D721Med (cell line): ENCODE measurements at places on chromosomes 7 and 10.

DNA sequence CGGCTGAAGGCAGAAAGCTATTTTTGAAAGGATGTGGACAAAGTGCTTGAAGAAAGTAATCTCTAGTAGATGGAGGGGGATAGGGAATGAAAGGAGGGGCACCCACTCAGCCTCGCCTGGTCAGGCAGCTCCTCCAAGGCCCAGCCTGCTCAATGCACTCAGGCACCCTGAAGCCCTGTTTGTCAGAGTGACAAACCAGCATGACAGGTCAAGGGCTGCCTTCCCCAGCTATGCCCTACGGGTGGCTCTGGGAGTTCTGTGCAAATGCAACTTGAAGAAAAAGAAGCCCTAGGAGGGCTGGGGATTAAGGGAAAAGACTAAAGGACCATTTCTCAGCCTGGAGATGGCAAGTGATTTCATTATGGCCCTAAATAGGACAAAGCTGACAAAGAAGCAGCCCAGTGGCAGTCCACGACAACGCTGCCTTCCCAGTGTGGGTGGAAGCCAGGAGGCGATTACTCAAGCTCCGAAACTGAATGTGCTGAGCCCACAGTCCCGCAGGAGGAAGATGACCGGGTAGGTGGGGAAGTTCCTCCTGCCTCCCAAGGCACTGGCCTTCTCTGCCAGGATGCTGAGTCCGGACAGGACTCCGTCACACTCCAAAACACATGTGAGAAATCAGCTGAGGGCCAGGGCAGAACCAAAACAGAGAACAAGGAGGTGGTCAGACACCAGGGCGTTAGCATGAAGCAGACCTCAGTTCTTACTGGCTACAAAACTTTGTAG lies 16.3 kb downstream of the LIPA start:
- DNase-seq, result no peak

DNA sequence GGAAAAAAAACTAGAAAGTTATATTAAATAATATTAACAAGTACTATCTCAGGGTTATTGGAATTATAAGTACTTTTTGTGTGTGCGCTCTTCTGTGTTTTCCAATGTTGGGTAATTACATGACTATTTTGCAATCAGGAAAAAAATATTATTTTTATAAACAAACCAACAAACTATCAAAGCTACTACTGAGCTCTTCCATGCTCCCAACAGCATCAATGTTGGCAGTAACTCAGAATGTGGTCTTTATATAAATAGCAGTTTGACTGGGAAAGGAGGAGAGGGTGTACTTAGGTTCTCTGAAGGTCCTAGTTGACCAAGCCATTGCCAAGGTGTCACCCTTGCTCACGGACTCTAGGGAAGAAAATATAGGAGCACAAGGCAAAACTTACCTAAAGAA lies 15.0 kb downstream of the MTERF1 start:
- no peak for DNase-seq

DNA sequence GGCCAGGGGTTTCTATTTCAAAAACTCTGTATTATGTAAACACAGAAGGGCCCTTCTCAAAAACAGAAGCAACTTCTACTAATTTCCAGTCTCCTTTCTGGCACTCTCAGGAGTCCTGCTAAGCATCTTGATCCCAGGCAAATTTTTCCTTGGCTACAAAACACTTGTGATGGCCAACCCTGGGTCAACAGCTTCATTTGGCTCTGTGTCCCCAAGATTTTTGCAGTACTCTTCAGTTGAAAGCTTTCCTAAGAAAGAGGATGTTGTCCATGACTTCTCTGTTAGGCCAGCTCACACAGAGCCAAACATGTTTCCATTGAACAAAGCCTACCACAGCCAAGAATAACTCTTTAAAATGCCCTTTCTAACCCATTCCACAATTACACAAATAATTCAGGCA lies 99.0 kb upstream of the EGR2 start:
- no peak for DNase-seq

DNA sequence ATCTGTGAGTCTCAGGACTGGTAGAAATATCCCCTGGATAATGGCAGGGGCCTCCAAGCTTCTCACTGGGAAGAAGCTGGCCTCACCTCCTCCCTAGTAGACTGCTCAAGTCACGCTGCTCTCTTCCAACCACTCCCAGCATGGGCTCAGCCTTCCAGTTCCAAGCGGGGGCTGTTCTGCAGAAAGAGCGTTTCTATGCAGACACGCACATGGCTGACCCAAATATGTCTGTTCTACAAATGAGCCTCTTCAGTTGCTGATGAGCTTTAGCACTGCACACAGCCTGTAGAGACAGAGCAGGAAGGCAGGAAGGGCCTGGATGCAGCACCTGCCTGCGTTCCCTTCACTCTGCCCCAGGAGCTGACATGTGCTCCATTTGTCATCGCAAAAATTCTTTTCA lies 523.9 kb upstream of the MGMT start:
- no peak for DNase-seq

- no peak for DNase-seq
These were observed 66.9 kb upstream of the DOCK1 start for GRCh38 chr10:126838316-126838715.

DNA sequence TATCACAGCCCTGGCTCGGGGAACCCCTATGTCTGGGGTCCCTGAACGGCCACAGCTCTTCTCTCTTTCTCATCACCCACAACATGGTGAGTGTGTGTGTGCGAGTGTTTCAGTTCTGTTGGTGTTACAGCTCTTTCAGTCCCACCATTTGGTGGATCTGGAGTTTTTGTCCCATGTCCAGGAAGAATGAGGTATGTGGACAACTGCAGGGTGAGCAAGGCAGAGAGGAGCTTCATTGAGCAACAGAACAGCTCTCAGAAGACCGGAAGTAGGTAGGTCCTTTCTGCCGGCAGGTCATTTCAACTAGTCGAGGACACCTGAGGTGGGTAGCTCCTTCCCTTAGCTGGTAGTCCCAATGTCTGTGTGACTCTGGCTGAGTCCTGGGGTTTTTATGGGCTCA lies 9.5 kb downstream of the PAX4 start:
- DNase-seq, result no peak

DNA sequence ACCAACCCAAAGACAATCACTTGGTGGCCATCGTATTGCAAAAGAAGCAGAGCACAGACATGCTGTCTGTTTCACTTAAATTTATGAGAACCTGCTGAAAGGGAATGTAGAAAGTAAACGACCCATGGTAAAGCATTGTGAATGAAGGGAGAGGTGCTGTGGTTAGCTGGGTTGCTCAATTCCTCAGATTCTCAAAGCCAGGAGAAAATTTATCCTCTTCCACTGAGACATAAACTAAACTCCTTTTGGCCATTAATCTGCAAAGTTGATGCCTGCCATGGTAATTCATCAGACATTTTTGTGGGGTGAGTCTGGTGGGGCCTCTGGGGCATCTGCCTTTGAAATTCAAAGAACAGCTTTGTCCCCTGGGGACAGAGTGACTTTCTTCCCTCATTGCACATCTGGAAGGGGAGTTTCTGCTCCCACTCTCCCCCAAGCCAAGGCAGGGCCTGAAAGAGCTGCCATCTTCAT lies 951.0 kb downstream of the LRMDA start:
- DNase-seq, result no peak

DNA sequence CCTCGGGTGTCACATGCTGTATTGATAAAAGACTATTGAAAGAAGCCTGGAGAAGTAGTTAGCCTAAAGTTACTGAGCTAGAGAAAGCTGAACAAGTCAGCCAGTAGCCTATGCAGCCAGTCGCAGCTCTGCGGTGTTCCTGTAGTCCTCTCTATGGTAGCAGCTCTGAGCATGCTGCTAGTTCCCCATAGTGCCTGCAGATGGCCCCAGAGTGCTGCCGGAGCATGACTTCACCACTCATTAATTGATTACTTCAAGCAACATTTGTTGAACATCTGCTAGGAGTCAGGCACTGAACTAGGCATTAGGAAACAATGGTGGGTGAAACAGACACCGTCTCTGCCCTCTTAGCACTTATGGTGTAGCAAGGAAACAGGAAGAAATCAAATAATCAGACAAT lies 422.7 kb downstream of the SORCS3 start:
- no peak for DNase-seq

GRCh38 chr10:26479766-26480492 lies 41.8 kb downstream of the APBB1IP start:
- no peak for DNase-seq

- no peak for DNase-seq
These were observed 1.3 kb downstream of the PTN start for GRCh38 chr7:137342265-137342664.

GRCh38 chr7:46215987-46216567 lies 295.0 kb upstream of the IGFBP3 start:
- DNase-seq, result no peak

- no peak for DNase-seq
These were observed 85.8 kb downstream of the GSAP start for GRCh38 chr7:77330169-77330882.

DNA sequence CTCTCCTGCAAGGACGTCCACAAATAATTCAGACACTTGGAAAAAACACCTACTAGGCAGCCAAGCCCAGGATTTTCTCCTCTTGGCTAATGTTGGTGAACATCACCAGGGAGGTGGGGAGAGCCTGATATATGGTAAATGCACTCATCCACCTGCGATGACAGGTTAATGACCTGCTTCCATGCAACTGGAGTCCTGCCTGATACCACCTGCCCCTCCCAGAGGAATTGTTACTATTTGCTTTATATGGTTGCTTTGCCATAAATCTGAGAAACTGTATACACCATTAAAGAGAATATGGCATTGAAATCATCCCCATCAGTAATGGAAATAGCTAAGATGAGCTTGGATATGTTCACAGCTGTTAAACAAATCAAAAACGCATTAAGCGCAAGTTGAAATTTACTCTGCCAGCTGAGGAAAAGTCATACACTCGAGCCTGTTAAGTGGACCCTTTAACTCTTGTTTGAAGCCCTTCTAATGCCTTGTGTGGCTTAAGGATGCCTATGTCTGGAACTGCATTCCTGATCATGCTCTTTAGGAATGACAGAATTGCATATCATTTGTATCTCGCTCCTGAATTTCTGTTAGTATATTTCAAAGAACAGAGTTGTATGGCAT lies 208.3 kb downstream of the PRPF18 start:
- no peak for DNase-seq

GRCh38 chr7:20241911-20242261 lies 24.7 kb upstream of the MACC1 start:
- DNase-seq, result no peak

DNA sequence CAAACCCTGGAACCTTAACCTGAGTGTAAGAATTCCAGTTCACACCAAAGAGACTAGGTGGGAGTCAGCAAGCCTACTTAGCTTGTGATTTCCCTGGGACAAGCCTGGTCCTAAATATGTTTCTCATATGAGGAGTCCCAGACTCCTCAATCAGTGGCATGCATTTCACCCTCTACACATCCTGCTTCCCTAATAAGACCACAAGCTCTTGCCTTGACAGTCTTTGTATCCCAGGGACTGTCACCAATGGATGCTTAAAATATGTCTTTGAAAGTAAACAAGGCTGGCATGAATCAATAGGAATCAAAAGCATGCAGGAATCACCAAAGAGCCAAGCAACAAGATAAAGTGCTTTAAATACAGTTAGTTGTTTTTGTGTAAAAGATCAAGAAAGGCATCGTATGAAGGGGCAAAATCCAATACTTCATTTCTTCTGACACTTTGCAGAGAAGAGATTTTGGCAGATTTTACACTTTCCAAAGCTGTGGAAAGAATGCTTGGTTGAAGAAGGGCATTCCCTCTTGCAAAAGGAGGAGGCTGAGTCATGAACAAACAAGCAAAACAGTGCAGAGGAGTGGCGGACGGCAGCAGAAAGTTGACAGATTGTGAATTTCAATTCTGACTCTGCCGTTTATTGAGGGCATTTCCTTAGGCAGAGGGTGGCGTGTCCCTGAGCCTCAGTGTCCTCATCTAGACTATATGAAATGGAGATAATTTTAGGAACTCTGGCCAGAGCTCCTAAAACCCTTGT lies 8.5 kb upstream of the NFE2L3 start:
- no peak for DNase-seq

DNA sequence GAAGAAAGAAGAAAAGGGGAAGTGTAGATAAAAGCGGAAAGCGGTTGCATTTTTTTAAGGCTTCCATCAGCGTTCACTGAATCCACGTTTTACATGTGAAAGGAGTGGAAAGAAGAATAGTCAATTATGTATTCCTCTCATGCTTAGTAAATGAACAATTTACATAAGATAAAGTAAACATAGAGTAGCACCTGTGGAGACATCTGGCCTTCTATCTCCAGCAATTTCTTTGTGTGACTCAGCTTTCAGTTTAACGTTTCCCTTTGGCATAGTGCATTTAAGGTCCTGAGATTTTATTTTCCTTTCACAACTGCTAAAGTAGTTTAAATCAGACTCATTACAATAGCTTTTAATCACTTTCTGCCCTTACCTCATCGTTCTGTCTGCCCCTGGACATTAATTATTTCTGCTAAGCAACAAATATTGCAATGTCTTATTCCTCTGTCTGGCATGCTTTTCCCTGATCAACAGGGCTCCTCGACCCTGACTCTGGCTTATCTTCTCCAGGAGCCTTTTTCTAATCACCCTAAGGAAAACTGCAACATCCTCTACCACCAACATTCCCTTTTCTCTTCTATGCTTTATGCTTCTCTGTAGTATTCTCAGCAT lies 383.5 kb upstream of the VWC2 start:
- DNase-seq, result no peak

DNA sequence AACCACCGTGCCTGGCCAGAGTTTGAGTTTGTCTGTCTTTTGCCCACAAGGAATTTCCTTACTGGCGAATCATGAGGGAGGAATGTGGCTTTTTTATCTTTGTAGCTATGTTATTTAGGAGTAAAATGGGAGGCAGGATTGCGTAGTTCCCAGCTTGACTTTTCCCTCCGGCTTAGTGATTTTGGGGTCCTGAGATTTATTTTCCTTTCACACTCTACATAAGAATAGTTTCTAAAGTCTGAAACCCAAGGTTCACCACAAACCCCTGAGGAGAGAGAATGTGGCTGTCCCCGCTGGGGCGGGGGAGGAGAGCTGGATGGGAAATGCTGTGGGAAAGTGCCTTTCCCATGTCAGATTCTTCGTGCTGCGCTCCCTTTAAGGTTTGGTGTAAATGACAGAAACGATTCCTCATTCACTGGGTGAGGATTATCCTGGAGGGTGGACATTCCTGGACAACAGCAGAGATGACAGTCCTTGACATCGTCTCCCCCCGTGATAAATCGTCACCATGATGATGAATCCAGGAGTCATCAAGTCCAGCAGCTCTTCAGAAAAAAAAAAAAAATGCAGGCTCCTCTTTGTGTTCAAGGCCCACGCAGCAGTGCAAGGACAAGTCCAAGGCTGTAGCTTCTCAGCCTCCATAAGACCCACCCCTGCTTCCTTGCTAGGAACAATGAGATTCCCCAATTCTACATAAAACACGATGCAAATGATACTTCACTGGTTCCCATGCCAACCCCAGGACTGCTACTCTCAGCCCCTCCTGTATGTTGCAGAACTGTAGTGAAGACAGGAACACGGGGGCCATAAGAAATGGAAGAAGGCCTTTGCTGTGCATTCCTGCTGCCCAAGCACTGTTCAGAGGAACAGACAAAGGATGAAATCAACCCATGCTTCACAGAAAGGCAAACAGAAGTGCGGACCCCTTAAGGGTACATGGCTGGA lies 233.1 kb downstream of the CCDC3 start:
- no peak for DNase-seq

- DNase-seq, result no peak
These were observed 116.8 kb upstream of the SH2B2 start for GRCh38 chr7:102169651-102170392.

GRCh38 chr7:138590154-138590553 lies 111.0 kb downstream of the SVOPL start:
- DNase-seq, result no peak

- no peak for DNase-seq
These were observed 45.3 kb downstream of the STARD3NL start for GRCh38 chr7:38223306-38223705.

GRCh38 chr10:102352066-102352715 lies 43.3 kb upstream of the NFKB2 start:
- peak; percentile 53 for DNase-seq

- no peak for DNase-seq
These were observed 139.1 kb downstream of the MARCHF5 start for GRCh38 chr10:92430103-92430502.
